ENCODE measurements at places on chromosomes 5 and 9.

- no peak for DNase-seq
Observed at GRCh38 chr9:75909776-75910175, 19.3 kb downstream of the PCSK5 start.

DNA sequence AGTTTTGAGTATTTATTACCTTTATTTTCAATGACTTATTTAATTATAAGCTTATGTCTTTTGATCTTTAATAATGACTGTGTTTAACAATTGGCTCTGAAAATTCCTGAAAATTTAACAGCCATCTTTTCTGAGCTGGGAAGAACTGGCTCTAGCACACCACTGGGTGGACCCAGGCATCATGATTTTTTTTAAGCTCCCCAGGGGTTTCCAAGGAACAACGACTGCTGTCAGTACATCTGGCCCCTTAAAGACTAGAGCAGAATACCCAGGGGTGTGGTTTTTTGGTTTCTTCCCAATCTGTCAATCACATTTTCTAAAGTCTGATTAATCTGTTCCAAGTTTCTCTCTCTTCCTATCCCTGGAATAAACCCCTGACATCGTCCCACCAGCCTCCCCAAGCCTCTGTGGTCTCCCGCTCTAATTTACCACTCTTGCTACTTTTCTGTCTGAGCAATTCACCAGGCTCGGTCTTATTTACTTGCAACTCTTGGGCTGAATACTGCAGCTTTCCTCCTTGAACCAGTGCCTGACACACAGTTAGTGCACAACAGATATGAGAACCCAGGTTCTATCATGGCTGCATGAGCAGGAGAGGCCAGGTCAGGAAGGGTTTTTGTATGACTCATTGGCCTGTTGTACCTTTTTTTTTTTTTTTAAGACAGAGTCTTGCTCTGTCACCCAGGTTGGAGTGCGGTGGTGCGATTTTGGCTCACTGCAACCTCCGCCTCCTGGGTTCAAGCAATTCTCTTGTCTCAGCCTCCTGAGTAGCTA, 321.9 kb downstream of the ZSWIM6 start:
- DNase-seq, result no peak

GRCh38 chr5:112142769-112143270, 276.3 kb downstream of the EPB41L4A start:
- DNase-seq, result no peak

GRCh38 chr5:181187500-181188213, 17.3 kb downstream of the TRIM7 start:
- DNase-seq, result peak; percentile 88

DNA sequence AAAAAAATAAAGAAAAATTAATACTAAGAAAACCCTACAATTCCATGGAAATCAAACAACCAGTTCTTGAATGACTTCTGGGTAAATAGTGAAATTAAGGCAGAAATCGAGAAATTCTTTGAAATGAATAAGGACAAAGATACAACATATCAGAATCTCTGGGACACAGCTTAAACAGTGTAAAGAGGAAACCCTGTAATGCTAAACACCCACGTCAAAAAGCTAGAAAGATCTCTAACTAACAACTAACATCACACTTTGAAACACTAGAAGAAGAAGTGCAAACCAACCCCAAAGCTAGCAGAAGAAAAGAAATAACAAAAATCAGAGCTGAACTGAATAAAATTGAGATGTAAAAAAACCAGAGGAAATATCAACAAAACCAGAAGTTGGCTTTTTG, 114.6 kb upstream of the CD180 start:
- DNase-seq, result no peak

DNA sequence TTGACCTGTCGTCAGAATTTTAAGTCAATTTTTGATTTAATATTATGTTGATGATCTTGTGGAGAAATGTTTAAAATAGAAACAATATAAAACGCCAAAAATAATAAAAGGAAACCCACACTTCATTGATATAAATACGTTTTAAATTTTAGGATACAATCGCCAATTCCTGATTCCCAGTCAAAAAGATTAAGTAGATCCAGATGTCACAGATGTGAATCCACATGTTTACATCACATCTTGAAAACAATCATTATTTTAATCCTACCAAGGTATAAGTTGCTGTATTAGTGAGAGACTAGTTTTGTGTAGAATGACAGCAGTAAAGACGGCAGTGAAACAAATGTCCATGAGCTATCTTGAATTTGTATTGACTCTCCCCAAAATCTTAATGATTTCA, 4.9 kb downstream of the TAS2R1 start:
- DNase-seq, result no peak

- no peak for DNase-seq
Observed at GRCh38 chr9:114856215-114856941, 50.5 kb upstream of the TNFSF15 start.

GRCh38 chr5:2338686-2339085, 412.8 kb downstream of the IRX2 start:
- DNase-seq, result no peak

GRCh38 chr9:33813712-33814641, 3.0 kb upstream of the UBE2R2 start:
- no peak for DNase-seq

GRCh38 chr9:33304362-33304761, 14.0 kb downstream of the NFX1 start:
- no peak for DNase-seq

DNA sequence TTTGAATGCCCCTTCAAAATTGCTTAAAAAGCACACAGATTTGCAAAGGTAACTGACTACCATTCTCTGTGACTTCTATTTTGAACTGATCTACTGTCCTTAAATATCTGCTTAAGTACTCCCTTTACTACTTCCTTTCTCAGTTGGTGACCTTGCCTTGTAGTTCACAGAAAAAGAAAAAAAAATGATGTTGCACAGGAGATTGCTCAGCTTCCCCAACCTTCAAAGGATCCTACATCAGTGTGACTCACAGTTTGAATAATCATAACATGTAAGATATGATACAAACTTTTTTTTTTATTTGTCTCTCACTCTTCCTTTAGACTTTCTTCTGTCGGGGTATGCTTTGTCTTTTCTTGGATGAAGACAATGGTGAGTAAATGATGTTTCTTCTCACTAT, 1029.6 kb downstream of the CDH12 start:
- no peak for DNase-seq

DNA sequence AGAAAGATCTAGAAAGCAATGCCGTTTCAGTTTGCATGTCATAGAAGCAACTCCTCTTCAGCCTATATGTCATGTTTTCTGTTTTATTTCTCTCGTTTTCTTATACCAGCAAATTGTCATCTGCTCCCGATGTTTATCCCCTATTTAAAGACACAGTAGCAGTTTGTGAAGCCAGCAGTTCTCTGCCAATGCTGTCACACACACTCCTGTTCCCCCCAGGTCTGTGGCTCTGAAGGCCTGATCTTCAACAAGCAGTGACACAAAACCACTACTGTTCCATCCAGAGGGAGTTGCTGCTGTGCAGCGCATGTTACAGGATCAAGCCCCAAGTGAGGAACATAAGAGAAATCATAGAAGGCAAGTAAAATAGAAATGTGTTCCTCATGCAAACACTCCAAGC, 364.1 kb upstream of the SLC30A5 start:
- DNase-seq, result no peak

- DNase-seq, result no peak
Observed at GRCh38 chr9:33404788-33405362, 2.5 kb upstream of the AQP7 start.
